ENCODE measurements at places on chromosomes 11 and 22.
A peak's percentile ranks its signal among the peaks of the same experiment; 100 is the strongest.

DNA sequence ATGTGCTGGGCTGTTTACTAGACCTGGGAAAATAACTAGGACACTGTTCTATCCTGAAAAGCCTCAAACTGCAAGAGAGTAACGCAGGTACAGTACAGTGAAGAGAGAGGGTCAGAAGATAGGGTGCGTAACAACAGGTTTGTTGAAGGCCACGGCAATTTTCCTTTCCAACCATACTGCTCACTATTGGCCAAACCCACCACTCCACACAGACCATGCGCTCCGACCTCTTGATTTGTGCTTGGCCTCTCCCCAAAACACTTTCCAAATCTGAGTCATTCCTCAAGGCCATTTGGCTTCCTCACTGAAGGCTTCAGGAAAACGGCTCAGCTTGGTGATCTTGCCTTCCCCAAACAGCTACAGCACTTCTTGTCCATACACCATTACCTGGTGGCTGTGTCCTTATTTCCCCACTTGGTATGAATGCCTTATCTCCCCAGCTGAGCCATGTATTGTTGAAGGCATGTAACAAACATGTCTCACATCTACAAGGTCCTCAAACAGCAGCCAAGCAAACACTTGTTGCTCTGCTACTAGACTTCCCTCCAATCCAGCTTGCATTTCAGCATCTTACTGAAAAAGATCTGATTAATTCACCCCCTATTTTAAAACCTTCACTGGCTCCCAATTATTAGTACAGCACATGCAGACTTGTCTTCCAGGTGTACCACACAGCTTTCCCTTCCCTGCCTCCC is 40.9 kb downstream of the TCF20 start:
- no peak for DNase-seq

DNA sequence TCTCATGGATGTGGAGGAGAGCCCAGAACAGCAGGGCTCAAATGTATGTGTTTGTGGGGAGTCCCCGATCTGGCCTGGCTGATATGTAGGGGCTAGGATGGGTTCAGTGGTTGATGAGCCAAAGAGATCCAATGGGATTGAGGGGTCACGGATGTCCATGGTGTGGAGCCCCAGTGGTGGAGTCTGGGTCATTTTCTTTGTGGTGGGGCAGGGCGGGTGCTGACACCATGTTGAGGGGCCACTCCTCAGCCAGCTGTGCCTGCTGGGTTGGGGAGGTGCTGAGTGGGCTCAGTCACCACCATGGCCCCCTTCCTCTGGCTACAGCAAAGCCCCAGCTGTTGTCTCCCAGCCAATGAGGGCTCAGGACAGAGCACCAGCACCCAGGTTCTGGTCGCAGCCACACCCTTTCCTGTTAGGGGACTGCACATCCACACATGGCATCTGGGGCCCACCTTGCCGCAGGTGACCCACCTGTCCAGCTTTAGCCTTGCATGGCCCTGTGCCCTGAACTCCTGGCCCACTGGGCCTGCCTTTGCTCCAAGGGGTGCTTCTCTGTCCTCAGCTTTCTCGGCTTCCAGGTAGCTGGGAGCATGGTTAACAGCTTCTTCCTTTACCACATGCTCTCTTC is 3.2 kb upstream of the GNAZ start:
- DNase-seq, result peak; percentile 4

DNA sequence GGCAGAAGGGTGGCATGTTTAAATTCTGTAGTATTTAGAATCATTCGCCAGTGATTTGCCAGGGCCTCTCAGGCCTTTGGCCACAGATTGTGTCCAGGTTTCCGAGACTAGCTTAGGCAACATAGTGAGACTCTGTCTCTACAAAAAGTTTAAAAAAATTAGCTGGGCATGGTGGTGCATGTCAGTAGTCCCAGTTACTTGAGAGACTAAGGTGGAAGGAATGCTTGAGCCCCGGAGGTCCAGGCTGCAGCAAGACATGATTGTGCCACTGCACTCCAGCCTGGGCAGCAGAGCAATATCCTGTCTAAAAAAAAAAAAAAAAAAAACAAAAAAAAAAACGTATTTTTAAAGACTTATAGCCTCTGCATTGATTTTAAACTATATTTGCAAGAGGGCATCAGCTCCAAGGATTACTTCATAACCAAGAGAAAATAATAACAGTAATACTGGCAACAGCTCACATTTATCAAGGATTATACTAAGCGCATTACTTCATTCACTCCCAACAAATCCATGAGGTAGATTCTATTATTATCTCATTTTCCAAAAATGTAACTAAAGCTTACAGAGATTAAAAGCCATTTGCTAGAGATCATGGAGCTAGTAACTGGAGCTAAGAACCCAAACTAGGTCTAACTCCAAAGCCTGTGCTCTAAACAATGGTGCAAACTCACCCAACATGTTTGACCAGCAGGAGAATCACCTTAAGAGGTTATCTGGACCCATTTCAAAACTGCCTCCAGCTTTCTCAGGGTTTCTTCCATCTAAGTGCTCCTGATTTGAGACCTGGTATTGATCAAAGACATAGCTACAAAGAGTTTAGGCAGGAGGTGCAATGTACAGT is 32.6 kb upstream of the SLC6A5 start:
- DNase-seq, result no peak

DNA sequence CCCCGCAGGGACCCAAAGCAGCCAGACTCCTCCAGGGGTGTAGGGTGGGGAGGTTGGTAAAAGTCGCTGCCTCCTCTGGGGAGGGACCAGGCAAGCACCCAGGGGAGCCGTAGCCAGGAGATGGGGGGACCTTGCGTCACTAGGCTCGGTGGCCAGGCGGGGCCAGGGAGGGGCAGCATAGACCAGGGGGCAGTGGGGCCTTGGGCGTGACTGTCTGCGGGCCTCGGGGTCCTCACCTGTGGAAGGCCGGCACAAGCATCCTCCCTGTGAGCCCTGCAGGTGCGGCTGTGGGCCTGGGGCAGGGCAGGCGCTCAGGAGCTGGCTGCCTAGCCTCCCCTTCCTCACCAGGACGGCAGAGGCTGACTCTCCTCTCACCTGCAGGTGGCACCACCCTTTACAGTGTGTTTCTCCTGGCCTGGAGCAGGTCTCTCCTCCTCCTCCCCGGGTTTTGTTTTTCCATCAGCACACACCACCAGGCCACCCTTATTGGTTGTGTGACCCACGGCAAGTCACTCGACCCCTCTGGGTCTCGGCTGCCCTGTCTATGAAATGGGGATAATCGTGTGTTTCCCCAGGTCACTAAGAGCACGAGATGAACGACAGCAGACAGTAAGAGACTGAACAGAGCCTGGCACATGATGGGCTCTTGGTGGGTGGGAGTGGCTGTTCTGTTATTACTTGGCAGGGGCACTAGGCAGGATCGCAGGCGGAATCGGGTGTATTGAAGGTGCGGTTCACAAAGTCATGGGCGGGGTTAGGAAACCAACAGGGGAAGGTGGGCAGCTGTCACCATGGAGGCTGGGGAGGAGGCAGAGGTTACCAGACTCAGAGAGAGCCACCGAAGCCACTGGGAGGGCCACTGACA is 52.7 kb downstream of the FLRT1 start:
- DNase-seq, result no peak

GRCh38 chr11:39442177-39442576 is 2017.3 kb downstream of the LRRC4C start:
- DNase-seq, result no peak

DNA sequence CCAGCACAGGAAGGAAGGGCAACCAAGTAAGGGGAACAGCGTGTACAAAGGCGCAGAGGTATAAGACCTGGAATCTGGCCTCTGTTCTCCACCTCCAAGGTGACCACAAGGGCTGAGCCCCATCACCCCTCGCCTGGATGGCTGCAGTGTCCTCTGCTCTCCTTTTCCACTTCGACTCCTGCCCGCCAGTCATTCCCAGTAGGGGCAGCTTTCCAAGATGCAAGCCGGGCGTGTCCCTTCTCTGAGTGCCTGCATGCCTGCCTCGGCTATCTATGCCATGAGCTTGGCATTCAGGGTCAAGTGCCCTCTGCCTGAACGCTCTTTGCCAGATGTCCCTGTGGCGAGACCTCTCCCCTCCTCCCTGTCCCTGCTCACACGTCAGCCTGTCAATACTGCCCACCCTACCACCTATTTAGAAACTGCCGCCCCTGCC is 17.0 kb downstream of the FADS3 start:
- DNase-seq, result no peak

DNA sequence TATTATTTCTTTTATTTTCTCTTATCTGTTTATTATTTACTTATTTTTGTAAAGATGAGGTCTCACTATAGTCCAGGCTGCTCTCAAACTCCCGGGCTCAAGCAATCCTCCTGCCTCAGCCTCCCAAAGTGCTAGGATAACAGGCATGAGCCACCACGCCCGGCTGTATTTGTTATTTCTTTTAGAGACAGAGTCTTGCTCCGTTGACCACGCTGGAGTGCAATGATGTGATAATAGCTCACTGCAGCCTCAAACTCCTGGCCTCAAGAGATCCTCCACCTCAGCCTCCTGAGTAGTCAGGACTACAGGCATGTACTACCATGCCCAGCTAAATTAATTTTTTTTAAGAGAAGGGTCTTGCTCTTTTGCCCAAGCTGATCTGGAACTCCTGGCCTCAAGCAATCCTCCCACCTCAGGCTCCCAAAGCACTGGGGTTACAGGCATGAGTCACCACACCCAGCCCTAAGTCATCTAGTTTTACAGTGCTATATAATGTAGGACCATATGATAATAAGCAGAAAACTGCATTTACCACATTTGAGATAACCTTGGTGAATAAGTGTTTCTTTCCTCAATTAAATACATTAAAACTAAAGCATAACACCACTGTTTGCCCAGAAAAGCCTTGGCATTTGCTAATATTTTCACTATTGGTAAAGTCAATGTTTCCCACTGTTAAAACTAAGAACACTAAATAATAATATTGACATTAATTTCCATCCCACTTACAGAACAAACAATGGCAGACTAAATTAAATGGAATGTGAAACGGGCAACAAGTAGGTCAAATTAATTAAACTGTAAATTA is 127.5 kb downstream of the SIK3 start:
- DNase-seq, result no peak

DNA sequence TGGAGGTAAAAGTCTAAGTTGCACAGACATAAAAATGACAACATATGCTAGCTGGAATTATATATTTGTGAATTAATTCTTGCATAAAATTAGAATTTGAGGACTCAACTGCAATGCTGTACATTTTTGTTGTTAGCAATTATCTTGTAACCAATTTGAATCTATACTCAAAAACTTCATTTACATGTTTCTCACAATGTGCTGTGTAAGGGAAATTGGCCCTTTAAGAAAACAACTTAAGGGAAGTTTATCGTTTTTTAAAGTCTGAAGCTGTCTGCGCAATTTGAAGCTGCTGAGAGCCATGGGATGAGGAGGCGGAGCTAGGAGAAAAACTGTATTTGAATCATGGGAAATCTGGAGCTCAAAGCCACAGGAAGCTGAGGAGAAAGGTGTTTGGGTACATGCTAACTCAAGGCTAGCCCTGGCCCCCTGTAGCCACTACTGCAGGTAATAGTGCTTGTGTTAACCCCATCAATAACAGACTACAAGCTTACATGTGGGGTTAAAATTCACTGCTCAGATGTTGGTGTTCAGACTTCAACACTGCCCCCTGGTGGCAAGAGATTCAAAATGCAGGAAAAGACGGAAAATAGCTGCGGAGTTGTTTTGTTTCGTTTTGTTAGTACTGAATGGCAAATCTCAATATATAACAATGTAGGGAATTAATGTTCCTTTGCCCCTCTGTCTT is 126.1 kb downstream of the BRD1 start:
- no peak for DNase-seq

DNA sequence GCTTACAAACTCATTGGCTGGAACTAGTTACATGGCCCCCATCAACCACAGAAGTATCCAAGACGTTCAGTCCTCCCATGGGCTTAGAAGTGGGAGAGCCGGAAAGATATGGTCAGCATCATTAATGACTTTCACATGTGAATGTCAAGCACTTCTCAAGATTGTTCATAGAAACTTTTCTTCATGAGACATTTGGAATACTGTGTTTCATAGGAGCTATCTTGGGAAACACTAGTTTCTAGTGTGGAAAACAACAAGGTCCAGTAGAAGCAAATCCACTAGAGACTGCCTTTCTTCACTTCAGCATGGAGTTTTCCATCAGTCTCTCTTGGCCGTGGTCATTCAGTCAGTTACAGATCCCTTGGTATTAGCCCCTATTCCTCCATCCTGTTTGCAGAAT is 160.9 kb downstream of the C11orf91 start:
- DNase-seq, result no peak

DNA sequence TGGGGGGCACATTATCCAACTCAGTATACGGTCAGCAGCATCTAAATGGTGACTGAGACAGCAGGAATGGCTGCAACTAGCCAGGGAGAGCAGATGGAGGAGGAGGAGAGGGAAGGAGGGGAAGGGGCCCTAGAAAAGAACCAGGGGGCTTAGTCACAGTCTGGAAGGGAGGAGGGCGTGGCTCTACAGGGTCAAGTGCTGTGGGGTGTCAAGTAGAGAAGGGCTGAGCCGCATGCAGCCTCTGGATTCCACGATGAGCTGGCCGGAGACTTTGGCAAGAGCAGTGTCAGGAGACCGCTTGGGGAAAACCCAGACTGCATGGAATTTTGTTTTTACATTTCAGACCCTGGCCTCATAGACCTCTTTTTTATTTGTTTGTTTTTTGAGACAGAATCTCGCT is 25.8 kb upstream of the PPFIA1 start:
- DNase-seq, result no peak

Data from activated naive CD4-positive, alpha-beta T cell treated with anti-CD3 and anti-CD28 coated beads, Interleukin-2, amount 50 U/mL, for 16 hours (primary cell).